Cerebellar nuclear complex (tissue), 1 donor: ENCODE measurements at places on chromosomes 5 and 9.

GRCh38 chr5:137357436-137357835 lies 141.7 kb downstream of the SPOCK1 start:
- DNase-seq, result no peak

DNA sequence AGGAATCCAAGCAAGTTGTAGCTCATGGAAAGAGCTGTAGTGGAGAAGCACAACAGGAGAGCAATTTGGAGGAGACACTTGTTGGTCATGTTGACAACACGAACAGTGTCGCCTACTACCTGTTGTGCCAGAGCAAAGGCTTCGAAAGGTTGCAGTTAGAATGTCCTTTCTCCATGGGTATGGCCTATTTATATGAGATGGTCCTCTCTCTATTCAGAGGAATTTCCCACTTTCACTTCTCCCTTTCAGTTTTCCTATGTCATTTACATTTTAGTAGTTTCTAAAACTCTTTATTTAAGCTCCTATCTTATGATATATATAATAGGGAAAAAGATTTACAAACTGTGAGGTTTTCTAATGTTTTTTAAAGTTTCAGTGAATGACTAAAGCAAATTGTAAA lies at the start of gene IFNB1:
TSS of gene IFNB1 (minus strand) at position 162 of the 400 bp plus-strand sequence. CDS start at position 89, 73 bp downstream.
- DNase-seq, result no peak

GRCh38 chr5:142611154-142611553 lies 74.7 kb downstream of the FGF1 start:
- DNase-seq, result peak; percentile 52

- no peak for DNase-seq
Measured at GRCh38 chr9:28999057-28999456, 1425.8 kb upstream of the C9orf72 start.

GRCh38 chr9:102049586-102050246 lies 311.3 kb upstream of the GRIN3A start:
- no peak for DNase-seq

- DNase-seq, result no peak
Measured at GRCh38 chr5:3605298-3606010, 9.8 kb downstream of the IRX1 start.

- no peak for DNase-seq
Measured at GRCh38 chr9:107827304-107827703, 337.7 kb upstream of the KLF4 start.

DNA sequence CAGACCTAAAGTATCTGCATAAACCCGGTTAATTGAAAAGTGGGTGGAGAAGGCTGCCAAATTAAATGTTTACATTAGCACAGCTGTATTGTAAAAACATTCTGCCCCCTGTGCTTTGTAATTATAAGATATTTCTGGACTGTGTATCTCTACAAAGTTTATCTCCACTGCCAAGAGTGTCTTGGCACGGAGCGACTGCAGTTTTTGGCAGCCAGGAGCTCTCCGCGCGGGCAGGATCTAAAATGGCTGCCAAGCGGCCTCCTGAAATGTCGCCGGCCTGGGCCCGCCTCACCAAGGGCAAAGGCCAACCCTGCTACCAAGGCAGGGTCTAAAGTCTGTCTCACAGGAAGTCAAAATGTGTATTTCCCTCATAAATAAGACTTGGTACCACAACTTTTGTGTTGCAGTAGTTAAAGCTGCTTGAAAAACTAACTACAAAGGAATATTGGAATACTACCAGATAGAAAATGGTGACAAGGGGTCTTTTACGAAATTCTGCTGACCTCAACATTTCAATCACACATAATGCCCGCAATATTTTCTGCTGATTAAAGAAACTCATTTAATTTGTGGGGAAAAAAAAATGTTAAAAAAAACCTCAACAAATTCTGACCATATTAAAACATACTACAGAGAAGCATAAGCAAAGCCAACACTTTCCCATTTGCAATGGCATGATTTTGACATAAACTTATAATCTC lies 110.4 kb downstream of the NFIB start:
- peak; percentile 58 for DNase-seq

DNA sequence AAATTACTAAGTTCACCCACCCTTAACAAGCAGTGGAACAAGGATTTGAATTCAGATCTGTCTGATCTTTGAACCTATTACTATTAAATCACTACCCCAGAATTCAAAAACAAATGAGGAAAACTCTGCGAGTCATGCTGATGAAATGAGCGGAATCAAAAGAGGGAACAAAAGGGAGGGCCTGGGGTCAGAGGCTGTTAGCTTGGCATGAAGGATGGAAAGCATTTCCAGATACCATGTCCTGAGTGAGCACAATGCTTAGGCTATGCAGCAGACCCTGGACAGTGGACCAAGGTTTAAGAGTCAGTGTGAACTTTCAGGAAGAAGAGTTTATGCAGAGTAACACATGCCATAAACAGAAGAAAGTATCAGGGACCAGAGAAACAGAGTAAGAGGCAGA lies 30.5 kb downstream of the GRIA1 start:
- no peak for DNase-seq

DNA sequence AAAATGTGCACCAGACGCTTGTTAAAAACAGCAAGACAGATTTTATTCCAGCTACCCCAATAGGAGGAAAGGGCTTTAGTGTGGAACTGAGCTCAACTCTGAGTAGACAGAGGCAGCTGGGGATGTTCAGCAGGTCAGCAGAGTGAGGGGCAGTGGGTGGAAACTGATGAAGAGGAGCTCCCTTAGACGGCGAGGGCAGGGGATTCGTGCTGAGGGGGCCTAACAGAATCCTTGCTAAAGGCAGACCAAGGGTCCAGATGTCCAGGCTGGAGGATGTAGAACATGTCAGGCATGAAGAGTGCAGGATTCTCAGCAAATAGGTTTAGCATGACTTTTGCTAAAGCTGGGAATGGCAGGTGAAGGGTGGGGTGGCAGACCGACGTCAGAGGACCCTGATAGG lies 71.9 kb upstream of the OLFM1 start:
- no peak for DNase-seq

DNA sequence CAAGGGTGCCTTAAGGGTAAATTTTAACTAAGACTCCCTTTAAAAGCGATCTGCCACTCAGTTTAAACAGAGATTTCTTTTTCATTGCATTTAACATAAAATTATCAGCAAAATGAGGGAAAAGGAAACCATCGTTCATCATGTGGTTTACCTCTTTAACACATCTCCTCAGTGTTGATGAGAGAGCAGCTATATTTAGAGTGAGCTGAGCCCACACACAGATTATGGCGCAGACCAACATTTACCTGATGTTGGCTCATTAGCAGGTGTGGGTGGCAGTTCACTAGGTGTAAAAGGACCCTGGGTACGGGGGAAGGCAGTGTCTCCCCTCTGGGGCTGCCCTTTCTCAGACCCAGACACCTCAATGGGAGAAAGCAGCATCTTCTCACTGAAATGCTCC lies 149.8 kb downstream of the ENTREP1 start:
- DNase-seq, result no peak

DNA sequence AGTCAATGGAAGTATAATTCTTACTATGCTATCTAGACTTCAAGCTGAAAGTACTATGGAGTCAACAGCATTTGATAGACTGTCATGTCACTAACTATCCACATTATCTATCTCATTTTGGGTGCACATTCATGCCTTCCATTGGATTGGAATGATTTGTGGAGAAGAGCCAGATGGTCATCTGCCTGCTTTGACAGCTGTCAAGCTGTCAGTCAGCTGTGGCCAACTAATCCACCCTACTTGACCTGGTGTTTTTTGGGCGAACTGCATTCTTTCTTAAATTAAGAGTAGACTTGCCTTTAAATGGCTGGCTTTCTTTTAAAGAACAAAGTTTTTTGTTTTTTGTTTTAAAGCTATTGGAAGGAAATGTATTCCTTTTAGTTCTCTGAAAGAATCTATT lies 151.5 kb downstream of the DCP2 start:
- no peak for DNase-seq
